Spleen (tissue), 13 donors: ENCODE measurements at places on chromosomes 3 and 15. TPM values are rescaled to one million over a fixed set of nuclear protein-coding genes. Genes with fewer than 3 reads are reported as not detected.

Gene POU1F1
- total RNA-seq: not detected

Gene SCN11A
- total RNA-seq: 4.4 TPM

GRCh38 chr3:2706144-2706835 is 403.9 kb downstream of the IL5RA start:
- no peak for DNase-seq

GRCh38 chr15:38069511-38070011 is 135.1 kb downstream of the TMCO5A start:
- DNase-seq: no peak

GRCh38 chr3:41137686-41138111 is 61.6 kb upstream of the CTNNB1 start:
- DNase-seq: no peak

DNA sequence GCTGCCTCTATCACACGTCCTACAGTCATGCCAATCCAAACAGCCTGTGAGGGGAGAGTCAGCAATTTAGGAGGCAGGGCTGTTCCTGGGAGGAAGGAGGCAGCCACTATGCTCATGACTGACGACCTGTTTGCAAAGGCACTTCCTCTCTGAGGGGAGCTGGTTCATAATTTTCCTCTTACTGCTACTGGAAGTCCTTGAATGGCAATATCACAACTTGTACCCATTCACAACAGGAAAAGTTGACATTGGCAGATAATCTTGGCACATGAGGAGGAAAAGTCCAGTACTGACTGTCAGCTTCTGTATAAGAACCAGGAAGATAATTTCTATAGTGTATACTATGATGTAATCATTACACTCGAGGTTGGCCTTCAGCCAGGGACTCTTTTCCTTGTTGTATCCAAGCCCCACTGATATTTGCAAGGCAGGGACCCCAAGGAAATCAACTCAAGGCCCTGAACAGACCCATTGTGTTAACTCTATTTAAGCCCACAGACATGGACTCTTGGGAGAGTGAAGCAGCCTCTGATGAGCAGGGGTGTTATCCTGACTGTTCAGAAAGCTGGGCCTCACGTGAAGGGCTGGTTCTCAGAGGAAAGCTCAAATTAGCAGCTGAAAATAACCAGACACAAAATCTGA is 267.3 kb upstream of the ADAMTS9 start:
- DNase-seq: no peak

GRCh38 chr3:22450786-22451400 is 699.9 kb upstream of the ZNF385D start:
- no peak for DNase-seq
